ENCODE measurements at places on chromosomes 2 and 18.

DNA sequence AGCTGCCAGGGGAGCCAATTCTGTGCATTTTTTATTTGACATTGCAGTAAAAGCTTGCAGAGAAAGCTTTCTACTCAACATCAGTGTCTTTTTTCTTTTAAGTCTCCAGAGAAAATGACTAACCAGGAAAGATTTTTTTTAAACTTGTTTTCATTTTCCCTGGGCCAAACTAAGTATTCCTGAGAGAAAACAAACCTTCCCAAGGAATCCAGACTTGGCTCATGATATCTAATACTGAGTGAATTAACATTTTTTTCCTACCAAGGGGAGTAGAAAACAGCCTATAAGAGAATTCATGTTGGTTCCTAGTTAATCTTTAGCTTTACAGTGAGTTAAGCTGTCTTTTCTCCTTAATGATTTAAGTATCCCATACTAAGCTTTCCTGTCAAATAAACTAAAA is 46.7 kb downstream of the DAPL1 start:
- no peak for DNase-seq

DNA sequence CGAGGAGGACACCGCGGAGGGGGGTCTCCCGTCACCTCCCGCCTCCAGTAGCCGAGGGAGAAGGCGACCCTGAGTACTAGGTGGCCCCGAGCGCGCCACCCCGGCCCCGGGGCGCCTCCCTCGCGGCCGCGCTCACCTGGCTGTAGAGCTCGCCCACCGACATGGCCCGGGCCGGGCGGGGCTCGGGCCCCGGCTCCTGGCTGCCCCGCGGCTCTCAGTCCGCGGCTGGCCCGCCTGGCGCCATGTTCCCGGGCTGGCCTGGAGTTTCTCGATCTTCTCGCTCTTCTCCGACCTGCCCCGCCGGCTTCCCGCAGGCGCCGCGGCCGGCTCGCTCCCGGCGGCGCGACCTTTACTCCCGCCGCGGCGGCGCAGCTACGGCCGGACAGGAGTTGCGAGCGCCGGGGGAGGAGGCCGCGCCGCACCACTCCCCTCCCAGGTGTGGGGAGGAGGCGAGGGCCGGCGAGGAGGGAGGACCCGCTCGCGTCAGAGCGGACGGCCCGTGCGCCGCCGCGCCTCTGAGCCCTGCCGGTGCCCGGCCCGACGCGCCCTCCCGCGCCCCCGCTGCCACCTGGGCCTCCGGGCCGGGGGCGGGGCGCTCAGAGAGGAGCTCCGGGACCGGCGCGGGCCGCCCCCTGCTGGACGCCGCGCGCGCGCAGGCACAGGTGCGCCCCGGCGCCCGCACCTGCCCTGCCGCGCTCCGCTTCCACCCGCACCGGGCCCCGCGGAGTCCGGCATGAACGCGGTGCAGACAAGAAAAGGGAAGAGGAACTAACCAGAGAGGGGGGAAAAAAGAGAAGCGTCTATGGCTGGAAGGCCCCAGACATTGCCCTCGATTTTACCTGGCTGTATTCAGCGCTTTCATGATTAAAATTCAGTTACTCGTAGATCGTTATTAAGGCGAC is at the start of gene MYO5B:
Gene MYO5B (minus strand): TSS at position 517 of the 902 bp plus-strand sequence. CDS start 354 bp downstream, at position 163.
- DNase-seq = peak; percentile 3

DNA sequence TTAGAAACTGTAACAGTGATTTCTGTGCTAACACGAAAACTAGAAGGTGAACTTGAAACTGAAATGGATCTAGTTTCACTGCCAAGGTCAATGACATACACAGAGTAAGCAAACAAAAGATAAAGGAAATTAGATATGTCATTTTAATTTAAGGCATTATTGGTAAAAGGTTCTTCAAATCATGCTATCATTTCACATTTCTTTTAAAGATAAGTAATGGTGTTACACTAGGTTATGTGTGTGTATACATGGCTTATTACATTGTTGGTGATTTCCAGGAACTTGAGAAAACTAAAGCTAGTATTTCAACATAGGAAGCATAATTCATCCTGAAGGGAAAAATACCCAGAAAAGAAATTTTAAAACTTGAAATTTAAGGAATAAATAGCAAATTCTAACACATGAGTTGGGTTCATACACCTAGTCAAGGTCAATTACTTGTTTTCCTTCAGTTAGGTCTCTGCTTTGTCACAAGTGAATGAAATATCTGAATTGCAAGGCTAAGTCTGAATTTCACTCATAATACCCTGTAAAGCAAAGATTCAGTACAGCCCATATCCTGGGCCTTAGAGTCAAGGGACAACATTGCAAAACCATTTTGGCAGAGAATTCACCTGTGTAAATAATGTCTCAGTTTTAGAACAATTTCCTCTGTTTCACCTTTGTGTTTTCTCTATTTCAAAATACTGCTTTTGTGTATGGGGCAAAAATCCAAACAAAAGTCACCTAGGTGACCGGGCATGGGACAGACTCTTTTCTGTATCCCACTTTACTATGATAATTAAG is 141.6 kb downstream of the SRBD1 start:
- no peak for DNase-seq

DNA sequence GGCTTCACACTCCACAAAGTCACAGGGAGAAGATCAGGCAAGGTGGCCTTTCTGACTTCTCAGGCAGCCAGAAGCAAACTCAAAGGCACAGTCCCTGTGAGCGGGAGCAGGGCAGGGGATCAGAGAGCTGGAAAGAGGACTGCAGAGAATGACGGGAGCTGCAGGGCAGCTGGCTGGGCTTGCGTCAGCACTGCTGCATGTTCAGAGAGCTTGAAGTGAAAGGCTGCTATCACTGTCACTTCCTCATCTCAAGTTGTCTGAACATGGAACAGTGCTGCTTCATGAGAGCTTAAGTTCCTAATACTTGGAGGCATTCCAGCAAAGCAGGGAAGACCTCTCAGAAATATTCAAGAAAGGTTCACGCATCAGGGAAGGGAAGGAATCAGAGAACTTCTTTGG is 20.4 kb downstream of the TGFBRAP1 start:
- DNase-seq = no peak

GRCh38 chr2:58862244-58862643 is 621.1 kb upstream of the FANCL start:
- no peak for DNase-seq

- DNase-seq = no peak
Observed at GRCh38 chr2:129478902-129479517, 500.5 kb upstream of the RAB6C start.

DNA sequence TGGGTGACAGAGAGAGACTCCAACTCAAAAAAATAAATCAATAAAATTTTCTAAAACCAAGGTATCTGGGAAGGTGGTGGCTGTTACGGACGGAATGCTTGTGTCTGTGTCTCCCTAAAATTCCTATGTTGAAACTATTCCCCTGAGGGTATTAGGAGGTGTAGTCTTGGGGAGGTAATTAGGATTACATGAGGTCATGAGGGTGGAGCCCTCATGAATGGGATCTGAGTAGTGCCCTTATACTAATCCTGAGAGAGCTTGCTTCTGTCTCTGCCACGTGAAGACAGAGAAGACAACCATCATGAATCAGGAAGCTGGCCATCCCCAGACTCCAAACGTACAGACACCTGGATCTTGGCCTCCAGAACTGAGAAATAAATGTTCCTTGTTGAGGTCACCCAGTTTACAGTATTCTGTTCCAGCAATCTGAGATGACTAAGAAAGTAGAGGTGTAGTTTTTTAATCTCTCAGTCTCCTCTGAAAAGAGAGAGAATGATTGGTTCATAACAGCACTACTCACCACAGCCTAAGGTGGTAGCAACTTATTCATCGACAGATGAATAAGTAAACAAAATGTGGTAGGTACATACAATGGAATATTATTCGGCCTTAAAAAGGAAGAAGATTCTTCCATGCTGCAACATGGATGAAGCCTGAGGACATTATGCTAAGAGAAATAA is 38.4 kb downstream of the TGFBRAP1 start:
- DNase-seq = no peak

GRCh38 chr2:229654437-229654836 is 59.9 kb downstream of the DNER start:
- DNase-seq = no peak

- no peak for DNase-seq
Observed at GRCh38 chr2:69026026-69026425, 13.0 kb downstream of the ANTXR1 start.

GRCh38 chr2:199973703-199974102 is 18.3 kb downstream of the MAIP1 start:
- DNase-seq = no peak

DNA sequence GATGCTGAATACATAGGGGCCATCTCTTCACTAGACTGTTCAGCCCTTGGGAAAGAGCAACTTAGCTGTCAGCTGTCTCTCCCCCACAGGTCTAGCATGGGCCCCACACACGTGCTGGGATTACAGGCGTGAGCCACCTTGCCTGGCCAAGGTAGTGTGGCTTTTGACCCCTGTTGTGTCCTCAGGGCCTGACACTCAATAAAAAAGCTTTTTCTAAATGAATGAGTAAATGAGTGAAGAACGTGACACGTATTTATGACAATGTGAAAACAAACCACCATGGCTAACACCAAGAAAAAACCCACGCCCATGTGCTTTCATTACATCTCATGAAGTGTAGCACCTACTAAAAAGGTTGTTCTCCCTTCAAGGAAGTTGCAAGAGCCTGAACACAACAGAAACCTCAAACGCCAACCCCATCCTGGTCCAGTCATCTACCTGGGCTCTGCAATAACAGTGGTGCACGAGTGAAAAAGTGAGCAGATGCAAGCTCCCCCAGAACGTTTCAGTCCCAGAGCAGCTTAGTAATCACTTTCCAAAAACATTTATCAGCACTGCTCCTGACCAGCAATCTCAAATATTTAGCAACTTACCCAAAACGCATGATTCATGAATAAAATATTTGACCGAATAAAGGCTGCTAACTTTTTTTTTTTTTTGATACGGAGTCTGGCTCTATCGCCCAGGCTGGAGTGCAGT is 3.4 kb downstream of the WDFY1 start:
- DNase-seq = no peak

DNA sequence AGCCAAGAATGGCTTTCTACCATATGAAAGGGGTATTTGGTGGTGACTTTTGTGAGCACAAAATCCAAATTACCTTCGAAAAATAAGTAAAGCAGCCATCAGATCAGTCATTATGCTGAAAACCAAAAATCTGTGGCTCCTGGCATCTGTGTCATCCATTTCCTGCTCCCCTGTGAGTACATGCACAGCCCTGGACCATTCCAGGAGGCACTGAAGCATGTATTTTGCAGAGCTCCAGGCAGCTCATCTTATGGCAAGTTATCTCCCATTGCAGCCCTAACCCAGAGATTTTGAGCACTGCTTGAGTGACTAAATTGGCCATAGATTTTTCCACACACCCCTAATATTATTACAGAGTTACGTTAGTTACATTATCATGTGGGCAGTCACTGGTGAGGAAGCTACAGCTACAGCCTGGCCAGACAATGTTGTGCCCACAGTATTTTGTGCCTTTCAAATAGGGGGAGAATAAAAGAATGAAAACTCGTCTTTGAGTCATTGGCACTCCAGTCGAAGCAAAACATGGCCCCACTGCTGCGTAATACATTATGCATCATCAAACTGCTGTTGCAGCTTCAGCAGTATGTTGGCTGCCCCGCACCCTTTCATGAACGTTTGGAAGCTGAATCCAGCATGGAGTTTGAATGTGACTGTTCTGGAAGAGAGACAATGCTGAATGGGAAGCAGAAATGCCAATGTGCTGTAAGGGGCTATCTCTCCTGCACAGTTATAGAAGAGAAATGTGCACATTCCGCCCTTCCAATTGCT is 702.2 kb downstream of the RNF144A start:
- DNase-seq = no peak

GRCh38 chr18:23183411-23184150 is 48.3 kb downstream of the CABLES1 start:
- no peak for DNase-seq

DNA sequence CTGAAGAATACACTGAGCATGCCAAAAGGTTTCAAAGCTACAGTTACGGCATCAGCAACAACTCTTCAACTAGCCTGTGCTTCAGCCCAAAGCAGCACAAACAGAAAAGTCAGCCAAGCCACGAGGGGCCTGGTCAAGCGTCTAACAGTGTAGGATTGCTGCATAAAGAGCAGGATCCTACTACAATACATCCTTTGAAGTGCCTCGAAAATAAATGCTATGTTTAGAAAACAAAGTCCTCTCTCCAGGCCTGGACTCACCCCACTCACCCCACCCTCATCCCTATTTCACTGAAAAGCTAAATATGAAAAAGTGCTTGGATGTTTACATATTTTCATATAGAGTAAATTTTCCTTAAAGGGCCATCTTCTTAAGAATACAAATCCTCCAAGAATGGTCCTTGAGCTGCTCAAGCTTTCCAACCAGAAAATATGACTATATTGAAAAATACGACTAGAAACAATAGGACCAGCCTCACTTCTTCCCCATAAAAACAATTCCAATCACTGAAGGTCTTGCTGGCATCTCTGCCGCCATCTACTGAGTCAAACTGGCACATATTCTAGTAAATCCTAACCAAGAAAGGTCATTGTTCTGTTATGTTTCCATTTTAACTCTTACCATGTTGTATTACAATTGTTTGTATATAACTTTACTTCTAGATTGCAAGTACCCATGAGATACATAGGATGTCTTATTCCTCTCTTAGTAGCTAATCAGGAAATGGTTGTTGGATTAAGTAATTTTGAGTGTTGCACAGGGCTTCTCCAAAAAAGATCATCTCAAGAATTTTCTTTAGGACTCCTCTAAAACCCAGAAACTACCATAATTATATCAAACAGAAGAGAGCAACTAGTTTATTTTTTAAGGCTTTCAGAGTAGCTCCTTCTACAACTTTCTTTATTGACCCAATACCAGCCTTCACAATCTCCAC is 63.6 kb downstream of the CLHC1 start:
- DNase-seq = no peak

DNA sequence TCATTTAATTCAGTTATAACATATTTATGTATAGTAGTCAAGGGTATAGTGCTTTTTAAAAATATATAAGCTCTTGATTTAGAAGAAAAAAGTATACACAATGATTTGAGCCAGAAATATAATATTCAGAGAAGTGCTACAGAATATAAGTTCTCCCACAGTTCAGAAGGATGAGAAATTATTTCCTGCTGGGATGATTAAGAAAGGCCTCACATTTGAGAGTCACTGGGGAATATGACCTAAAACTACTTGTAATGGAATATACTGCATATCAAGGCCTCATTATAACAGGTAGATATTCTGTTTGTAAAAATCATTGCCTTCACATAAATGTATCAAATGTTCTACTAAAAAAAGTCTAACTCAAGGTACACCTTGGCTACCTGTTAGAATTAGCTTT is 203.5 kb downstream of the MBD2 start:
- no peak for DNase-seq

- no peak for DNase-seq
Observed at GRCh38 chr2:144166743-144167142, 353.2 kb downstream of the ZEB2 start.

GRCh38 chr2:45102579-45103117 is 93.4 kb upstream of the SIX2 start:
- DNase-seq = no peak

DNA sequence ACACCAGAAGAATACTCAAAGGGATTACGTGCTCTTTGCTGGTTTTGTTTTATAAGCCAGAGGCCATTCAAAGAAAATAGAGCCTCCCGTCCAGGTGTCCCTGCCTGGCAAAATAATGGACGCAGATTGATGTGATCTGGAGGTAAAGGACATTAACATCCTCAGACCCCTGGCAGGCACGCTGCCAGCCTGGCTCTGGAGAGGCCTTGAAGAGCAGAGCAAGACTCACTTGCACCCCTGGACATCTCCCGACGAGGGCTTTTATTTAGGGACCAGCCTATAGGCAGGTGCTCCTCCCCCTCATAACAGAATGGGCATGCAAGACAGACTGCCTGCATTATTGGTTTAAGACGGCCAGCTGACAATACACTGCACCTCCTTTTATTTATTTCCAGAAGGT is 291.3 kb downstream of the BCL11A start:
- DNase-seq = no peak

- no peak for DNase-seq
Observed at GRCh38 chr2:124323321-124323720, 298.2 kb downstream of the CNTNAP5 start.
